Type B pancreatic cell (in vitro differentiated cells): ENCODE measurements at places on chromosomes 16 and 17. TPM values are rescaled to one million over a fixed set of nuclear protein-coding genes. Genes with fewer than 3 reads are reported as not detected.

The IGFALS gene
- total RNA-seq, result 0.17 and 0.59 TPM in 2 replicates

The NLGN2 gene
- total RNA-seq, result 15.0 and 68.4 TPM in 2 replicates

The SEZ6 gene
- total RNA-seq, result 6.9 and 11.5 TPM in 2 replicates

The NLRC3 gene
- total RNA-seq, result 0.17 and 0.34 TPM in 2 replicates

The LGALS9B gene
- total RNA-seq, result 0.29 and 0.36 TPM in 2 replicates

The RAMP2 gene
- 1.5 and 8.3 TPM in 2 replicates for total RNA-seq

The PLLP gene
- 4.9 and 5.1 TPM in 2 replicates for total RNA-seq

DNA sequence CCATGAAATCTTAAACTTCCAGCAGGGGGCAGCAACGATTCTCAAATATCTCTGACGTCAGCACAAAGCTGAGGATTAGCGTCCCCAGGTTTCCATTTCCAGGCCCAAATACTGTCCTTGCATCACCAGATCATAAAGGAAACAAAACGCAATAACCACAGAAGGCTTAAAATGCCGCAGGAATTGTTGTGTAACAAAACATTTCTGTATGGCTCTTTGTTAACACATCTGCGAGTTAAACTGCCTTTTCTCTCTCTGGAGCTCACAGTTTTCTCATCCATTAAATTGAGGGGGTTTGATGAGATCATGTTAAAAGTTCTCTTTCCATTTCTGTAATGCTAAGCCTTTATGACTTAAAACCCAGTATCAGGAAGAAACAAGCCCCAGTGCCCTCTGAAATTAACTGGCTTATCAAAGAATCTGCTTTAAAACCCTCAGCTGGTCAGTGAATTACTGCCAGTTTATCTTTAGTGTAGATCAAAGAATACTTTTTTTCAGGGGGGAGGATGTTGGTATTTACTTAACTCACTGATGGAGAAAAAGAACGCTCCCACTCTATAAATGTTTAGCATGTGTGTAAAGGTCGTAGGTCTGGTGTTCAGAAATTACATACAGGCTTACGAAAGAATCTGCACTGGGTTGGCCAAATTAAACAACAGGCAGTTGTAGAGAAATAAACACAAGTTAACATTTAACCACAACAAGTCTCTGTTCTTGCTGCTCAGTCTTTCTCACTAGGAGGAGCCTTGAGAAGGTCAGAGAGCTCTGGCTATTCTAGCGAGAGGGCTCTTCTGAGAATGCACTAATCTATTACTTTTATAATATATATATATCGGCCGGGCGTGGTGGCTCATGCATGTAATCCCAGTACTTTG lies 10.6 kb upstream of the TERF2 start:
- peak overlapping the region; percentile 58 for H3K4me3 ChIP-seq
- H3K27ac ChIP-seq, result peak overlapping the region; percentile 92
- peak; percentile 79 for DNase-seq
- no peaks in the 10 kb centered on the region for H3K27me3 ChIP-seq

DNA sequence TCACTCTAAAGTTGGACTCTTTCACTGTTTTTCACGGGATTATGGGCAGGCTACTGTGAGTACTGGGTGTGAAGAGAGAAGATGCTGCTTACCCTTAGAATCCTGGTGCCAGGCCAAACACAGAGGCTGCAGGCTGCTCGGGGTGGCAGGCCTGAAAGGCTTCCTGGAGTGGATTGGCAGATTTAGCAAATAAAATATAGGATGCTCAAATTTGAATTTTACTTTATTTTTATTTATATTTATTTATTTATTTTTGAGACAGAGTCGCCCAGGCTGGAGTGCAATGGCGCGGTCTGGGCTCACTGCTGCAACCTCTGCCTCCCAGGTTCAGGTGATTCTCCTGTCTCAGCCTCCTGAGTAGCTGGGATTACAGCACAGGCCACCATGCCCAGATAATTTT lies 14.9 kb upstream of the STAC2 start:
- H3K36me3 ChIP-seq, result no peaks in the 10 kb centered on the region
- H3K4me3 ChIP-seq, result no peak overlapping the region
- no peak overlapping the region for H3K27ac ChIP-seq
- DNase-seq, result no peak
- peaks cover 17% of the 10 kb centered on the region for H3K27me3 ChIP-seq

DNA sequence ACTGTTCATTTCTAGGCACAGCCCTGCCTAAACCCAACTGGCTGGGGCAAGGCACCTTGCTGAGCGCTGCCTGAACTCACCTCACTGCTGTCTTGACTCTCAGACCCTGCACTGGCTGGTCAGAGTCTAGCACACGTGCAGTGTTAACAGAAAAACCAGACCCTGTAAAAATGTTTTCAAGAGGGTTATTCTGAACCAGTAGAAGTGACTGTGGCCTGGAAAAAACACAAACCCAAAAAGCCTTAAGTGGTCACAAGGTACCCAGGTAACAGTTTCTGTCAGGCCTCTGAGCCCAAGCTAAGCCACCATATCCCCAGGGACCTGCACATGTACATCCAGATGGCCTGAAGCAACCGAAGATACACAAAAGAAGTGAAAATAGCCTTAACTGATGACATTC lies 6.1 kb upstream of the EIF4A3 start:
- DNase-seq, result no peak
- H3K27me3 ChIP-seq, result no peaks in the 10 kb centered on the region
- H3K27ac ChIP-seq, result no peak overlapping the region
- H3K36me3 ChIP-seq, result peaks cover 3% of the 10 kb centered on the region
- no peak overlapping the region for H3K4me3 ChIP-seq

DNA sequence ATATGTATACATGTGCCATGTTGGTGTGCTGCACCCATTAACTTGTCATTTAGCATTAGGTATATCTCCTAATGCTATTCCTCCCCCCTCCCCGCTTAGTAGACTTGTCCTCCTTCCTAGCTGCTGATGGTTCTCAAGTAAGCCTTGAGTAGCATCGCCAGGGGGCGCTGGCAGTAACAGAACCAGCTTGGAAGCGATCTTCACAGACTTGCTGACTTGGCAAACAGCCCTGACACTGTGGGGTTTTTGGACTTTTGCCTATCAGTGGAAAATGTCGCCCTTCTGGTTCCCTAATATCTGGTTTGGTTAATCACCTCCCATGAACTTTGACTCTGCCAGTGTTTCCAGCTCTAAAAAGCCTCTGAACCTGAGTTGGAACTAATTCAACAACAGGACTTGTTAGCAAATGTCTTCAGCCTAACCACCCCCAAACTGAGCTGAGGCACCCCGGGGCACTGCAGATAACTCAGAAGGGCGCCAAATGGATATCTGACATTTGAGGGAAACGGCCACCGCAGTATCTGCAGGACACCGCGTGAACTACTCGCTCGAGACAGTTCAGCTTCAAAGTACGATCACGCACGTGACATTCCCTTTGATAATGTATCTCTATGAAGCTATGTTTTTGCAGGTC lies 15.4 kb upstream of the SPATA32 start:
- H3K27me3 ChIP-seq, result no peaks in the 10 kb centered on the region
- peak overlapping the region; percentile 52 for H3K27ac ChIP-seq
- H3K36me3 ChIP-seq, result peaks cover 4% of the 10 kb centered on the region
- H3K4me1 ChIP-seq, result peaks cover 13% of the 10 kb centered on the region
- DNase-seq, result peak; percentile 90

DNA sequence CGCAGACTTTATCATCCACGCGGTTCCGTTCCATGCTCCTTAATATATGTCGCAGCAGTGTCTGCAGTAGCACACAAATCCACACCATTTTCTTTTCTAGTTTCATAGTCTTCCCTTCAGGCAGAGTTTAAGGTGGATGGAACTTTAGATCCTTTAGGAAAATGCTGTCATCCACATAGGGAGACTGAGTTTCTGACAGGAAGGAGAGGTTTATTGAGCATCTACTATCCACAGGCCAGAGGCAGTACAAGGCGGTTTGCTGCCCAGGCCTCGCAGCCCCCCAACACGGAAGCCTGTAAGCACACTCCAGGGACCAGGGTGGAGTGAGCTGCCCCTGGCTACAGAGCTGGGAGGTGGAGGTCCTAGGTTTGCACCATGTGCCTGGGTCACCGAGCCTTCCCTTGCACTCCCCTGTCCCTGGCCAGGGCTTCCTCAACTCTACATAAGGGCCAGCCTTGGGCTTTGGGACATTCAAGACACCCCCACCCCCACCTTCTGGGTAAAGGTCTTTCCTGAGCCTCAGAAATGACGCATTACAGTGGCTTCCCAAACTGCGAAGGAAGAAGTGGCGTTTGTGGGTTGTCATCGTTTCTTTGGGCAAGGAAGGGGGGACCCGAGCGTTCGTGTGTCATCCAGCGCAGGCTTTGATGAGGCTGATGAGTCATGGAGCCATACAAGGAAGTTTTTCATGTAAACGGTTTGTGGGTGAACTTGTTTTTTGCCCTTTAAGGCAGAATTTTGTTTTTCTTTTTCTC lies 146.5 kb upstream of the PLCG2 start:
- H3K4me1 ChIP-seq, result peaks cover 70% of the 10 kb centered on the region
- peak overlapping the region; percentile 6 for H3K4me3 ChIP-seq
- no peak for DNase-seq

- no peak overlapping the region for H3K27ac ChIP-seq
- no peaks in the 10 kb centered on the region for H3K36me3 ChIP-seq
- no peak for DNase-seq
- H3K4me1 ChIP-seq, result peaks cover 14% of the 10 kb centered on the region
Measured at GRCh38 chr17:40666331-40666730, 1.4 kb upstream of the KRT222 start.
